ENCODE measurements at places on chromosomes 13 and 19.

- DNase-seq: peak; percentile 66
Measured at GRCh38 chr13:79522583-79522982, 41.6 kb downstream of the NDFIP2 start.

GRCh38 chr13:75652726-75653125 lies 16.6 kb downstream of the LMO7 start:
- no peak for DNase-seq

GRCh38 chr19:10339380-10339960 lies at the start of gene ICAM3:
TSS of gene ICAM3 (minus strand) at chr19:10339624. CDS start at chr19:10339614, 10 bp downstream.
- no peak for DNase-seq

DNA sequence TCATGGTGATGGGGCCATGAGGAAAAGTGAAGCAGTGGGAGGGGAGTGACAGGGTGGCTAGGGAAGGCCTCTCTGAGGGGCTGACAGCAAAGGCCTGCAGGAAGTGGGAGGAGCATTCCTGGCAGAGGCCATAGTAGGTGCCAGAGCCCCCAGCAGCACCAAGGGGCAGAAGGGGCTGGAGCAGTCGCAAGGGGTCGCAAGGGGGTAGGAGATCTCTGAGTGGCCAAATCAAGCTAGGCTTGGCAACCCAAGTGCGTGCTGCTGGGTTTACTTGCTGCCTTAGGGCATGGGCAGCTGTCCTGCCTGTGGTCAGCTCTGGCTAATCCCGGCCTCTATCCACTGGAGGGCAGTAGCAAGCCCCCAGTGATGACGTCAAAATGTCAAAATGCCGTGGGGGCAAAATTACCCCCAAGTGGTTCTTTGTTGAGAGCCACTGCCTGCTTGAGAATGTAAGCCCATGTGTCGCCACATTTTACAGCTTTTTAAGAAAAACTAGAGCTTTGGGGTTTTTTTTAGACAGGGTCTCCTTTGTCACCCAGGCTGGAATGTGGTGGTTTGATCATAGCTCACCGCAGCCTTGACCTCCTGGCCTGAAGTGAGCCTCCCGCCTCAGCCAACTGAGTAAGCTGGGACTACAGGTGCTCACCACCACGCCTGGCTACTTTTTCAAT lies 11.8 kb downstream of the CCDC97 start:
- peak; percentile 63 for DNase-seq

DNA sequence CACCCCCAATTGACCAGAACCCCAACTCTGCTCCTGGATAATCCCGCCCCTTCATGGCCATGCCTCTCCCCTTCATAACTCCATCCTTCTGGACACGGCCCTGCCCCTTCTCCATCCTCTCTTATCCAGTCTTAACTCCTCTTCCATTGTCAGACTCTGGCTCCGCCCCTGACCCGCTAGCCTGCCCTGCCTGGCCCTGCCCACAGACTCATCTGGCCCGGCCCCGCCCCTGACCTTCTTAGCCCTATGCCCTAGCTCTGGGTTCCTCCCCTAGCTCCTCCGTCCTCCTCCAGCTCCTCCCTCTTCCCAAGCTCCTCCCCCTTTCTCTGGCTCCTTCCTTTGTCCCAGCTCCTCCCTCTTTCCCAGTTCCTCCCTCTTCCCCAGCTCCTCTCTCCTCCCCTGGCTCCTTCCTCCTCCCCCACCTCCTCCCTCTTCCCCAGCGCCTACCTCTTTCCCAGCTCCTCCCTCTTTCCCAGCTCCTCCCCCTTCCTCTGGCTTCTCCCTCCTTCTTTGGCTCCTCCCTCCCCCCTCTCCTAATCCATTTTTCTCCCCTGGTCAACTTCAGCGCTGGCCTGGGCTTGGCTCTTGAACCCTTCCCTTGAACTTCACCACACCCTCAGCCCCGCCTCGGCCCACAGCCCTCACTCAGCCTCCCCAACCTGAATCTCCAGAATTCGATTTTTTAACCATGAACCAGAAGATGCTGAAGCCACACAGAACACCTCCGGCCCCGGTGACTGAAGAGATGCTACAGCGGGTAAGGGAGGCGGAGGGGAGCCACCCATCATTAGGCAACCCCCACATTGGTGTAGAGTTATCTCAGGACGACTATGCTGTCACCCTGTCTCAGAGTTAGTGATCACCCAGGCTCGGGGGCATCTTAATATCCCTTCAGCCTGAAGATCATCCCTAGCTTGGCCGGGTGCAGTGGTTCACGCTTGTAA lies 9.2 kb upstream of the ZNF358 start:
- peak; percentile 69 for DNase-seq

- DNase-seq: no peak
Measured at GRCh38 chr13:22454586-22454985, 726.2 kb upstream of the SGCG start.

GRCh38 chr19:3440082-3440481 lies 40.2 kb downstream of the SMIM24 start:
- DNase-seq: no peak

GRCh38 chr19:16575861-16576689 lies 3.9 kb upstream of the SLC35E1 start:
- DNase-seq: no peak

GRCh38 chr13:100090861-100091260 lies 2.0 kb downstream of the PCCA start:
- DNase-seq: no peak

- DNase-seq: no peak
Measured at GRCh38 chr13:39577838-39578491, 25.0 kb downstream of the LHFPL6 start.

- no peak for DNase-seq
Measured at GRCh38 chr13:97142452-97142851, 79.7 kb upstream of the MBNL2 start.

GRCh38 chr13:60857698-60858097 lies 460.7 kb downstream of the TDRD3 start:
- no peak for DNase-seq

DNA sequence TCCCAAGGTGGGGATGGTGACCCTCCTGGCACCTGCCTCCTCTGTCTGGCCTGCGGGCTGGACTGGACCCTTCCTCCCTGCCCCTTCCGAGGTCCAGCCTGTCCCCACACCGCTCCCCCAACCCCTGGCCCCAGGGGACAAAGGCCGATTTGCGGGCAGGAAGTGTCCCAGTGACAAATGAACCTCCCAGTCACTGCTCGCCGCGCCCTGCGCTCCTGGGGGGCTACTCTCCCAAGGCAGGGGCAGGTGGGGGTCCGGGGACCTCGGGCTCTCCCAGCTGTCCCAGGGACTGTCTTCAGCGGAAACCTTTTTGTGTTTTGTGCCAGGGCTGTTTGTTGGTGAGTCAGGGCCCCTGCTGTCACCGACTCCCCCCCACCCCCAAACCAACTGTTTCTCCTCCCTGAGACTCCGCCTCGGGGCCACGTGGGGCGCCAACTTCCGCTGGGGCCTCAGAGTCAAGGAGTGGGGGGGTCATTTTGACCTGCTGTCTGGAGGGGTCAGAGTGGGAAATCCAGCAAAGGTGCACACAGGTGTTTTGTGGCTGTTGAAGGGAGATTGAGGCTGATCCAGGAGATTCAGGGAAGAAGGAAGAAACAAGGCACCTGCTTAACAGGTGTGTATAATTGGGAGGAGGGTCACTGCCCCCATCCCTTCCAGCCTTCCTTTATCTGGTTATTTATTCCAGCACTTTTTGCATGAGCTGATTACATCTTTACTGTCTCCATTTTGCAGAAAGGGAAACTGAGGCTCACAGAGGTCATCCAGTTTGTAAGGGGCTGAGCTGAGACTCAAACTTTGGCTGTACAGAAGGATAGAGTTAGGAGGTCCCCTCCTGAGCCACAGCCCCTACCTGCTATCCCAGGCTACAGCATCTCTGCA lies 831 bp downstream of the PGPEP1 start:
- peak; percentile 52 for DNase-seq

Data from fibroblast of skin of right biceps (primary cell).